ENCODE measurements at places on chromosomes 7 and 10.
A peak's percentile ranks its signal among the peaks of the same experiment; 100 is the strongest.

GRCh38 chr7:152424348-152425108 is 11.3 kb downstream of the KMT2C start:
- no peak for DNase-seq

- no peak for DNase-seq
Measured at GRCh38 chr10:90977162-90977854, 56.4 kb upstream of the ANKRD1 start.

DNA sequence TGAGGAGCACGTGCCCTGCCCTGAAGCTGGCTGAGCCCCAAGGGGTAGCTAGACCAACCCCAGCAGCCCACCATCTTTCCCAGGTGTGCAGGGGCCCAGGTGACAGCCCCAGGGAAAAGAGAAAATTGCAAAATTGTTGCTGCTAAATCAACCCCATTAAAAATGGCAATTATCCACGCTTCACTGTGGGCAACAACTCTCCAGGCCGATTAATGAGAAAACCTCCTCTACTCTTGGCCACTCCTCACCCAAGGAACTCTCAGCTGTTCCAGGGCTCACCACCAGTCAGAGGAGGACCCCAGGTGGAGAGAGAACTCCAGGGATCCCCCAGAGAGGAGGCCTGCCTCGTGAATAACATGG is 516.1 kb upstream of the MGMT start:
- DNase-seq = no peak

DNA sequence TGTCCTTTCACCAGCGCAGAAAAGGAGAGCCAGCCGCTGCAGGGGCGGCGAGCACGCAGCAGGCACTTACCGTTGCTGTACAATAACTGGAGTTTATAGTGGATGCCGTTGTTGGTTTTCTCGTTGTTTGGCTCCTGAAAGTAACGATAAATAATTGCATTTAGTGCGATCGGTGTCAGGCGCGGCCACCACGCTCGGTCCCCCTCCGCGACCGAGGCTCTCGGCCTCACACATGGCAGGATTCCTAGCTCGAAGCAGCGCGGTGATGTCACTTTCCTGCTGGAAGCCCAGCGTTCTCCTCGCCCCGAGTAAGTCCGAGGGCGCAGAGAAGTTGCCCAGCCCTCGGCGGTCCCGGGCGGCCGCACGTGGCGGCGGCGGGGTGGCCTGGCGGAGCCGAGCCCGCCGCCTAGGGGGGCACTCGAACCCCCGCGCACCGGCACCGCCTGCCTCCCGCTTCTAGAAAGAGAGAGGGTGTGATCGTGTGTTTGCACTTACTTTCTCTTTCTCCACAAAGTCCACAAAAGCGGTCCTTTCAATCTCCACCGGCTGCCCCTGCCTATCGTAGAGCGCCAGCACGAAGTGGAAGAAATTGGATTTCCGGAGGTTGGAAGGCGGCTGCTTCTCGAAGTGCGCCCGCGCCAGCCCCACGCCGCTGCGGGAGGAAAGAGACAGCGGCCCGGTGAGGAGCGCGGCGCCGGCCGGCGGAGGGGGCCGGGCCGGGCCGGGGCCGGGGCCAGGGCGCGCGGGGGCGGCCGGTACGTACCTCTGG is 1.0 kb downstream of the EBF3 start:
- DNase-seq = peak; percentile 44

DNA sequence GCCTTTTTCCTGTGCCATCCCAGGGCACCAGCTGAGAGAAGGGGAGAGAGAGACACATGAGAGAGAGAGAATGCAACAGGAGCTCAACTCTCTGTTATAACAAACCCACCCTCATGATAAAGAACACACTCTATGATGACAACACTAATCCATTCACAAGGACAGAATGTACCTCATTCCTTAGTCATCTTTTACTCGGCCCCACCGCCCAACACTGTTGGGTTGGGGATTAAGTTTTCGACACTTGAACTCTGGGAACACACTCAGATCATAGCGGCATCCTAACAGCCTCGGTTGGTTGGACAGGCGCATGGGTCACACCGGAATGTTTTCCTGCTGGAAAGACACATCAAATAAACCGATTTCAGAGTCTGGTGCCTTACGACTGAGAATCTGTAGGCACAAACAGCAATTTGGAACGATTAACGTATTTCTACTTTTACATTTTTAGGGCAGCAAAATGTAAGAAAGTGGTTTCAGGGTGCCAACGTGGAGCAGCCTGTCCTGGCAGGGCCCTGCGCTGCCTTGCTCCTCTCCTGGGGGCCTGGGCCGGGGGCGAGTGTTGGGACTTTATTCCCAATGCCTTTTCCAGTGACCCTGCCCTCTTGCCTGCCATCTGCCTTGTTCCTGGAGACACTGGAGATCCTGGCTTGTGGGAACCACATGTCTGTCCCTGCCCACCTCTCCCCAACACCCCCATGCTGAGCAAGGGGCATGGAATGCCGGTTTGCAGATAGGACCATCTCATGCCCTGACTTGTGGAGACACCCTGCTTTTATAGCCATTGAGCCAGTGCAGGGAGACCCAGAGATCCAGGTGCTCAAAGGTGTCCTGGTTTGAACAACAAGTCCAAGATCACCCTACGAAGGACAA is 287.0 kb downstream of the TCERG1L start:
- DNase-seq = no peak

GRCh38 chr10:98272656-98273055 is 4.7 kb upstream of the LOXL4 start:
- DNase-seq = no peak

DNA sequence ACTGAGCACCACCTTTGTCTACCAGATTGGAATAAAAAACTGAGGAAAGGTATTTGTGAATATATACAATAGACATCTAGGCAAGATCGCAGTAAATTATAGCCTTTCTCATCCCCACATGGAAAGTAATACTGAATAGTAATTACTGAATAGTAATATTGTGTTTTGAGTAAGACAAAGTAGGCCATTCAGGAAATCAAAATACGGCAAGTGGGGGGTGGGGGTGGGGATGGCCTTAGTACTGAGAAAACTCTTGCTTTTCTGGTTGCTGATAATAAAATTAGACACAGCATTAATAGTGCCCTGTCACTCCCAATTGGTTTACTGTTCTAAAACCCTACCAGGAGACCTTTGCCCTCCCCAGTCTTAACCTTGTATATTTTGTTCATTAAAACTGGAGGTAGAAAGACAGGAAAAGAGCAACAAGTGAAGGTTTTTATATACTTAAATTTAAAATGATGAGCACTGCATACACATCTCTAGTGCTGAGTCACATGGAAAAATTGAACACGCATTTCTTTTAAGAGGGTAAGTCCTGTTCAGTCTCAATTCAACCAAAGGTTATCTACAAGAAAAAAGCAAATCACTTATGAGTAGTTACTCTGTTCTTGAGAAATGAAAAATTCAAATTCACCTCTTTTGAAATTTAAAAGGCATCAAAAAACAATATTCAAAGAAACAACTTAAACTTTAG is 65.6 kb downstream of the IGF2BP3 start:
- no peak for DNase-seq

DNA sequence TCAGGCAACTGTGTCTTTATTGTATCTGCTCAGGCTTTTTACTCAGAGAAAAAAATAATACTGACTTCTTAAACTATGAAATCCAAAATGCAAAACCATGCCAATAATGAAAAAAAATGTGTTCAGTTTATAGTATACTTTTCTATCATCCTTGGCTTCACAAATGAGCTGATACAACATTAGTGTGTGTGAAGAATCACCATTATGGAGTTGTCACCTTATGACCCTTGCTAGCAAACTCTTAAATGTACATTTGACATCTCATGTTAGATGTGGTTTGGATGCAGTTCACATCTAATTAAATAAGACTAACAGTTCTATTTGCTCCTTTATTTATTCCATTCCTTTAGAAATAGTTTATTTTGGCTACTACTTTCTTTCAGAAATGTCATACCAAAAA is 4.2 kb upstream of the OR2A2 start:
- no peak for DNase-seq

DNA sequence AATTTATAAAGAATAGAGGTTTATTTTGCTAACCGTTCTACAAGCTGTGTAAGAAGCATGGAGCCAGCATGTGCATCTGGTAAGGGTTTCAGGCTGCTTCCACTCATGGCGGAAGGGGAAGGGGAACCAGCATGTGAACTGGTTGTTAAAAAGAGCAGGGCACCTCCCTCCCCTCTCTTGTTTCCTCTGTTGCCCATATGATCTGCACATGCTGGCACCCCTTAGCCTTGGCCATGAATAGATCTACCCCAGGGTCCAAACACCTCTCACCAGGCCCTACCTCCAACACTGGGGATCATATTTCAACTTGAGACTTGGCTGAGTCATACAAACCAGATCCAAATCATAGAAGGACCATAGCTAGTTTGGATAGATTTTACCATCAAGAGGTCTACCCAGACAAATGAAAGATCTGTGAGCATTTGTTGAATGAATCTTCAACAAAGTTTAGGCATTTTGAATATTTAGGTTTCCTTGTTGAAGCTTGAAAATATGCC is 36.0 kb upstream of the NRP1 start:
- DNase-seq = no peak

GRCh38 chr10:2925631-2926030 is 141.7 kb upstream of the PFKP start:
- no peak for DNase-seq

- peak; percentile 54 for DNase-seq
Measured at GRCh38 chr10:130045091-130045652, 65.5 kb downstream of the C10orf143 start.

GRCh38 chr7:78212476-78213060 is 414.0 kb downstream of the PHTF2 start:
- no peak for DNase-seq

DNA sequence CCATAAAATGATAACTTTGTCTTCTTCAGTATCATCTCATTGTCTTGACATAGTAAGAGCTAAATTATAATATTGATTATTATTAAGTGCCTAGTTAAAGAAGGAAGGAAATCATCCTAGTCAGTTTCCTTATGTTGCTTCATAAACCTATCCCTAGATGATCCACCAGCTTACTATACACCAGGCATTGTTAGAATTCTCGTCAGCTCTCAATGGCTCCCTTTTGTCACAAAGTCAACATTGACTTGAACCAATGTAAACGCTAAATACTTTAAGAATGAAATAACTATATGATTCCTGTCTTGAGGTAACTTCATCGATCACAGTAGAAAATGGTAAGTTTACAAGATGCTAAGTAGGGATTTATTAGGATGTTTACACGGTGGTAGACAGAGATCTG is 1162.9 kb downstream of the CNTNAP2 start:
- DNase-seq = no peak

GRCh38 chr7:152847386-152847908 is 87.9 kb downstream of the ACTR3B start:
- DNase-seq = no peak

DNA sequence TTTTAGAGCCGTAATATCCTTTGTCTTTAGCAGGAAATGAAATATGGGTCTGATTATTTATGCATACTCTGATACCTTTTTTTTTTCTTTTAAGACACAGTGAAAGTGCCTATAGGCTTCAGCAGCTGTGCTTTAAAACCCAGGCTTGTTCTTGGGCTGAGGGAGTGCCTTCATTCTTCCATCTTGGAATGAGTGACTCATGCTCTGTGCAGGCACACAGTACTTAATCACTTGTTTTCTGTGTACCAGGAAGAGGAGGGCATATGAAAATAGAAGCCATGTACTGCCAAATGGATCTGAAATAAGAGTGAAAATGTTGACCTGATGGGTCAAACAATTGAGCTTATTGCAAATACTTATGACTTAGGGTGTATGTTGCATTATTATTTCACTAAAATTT is 12.0 kb downstream of the INPP5F start:
- DNase-seq = no peak

DNA sequence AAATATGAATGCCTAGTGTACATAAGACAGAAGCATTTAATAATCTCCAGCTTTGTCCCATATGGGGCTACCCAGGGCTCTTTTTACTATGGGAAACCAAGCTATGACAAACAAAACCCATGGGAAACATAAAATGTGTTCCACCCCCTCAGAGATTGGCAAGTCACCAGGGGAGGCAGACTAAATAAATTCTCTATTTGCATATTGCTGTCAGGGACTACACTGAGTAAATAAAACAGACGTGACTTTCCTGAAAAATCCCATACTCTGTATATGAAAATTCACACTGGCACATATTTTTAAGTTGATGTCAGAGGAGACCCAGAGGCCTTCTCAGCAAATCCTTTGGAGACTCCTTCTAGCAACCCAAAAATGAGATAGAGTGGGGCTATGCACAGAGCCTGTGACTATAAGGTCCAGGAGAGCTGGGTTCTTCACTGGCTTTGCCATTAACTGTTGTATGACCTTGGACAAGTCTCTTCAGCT is 44.0 kb upstream of the HPSE2 start:
- DNase-seq = peak; percentile 90

DNA sequence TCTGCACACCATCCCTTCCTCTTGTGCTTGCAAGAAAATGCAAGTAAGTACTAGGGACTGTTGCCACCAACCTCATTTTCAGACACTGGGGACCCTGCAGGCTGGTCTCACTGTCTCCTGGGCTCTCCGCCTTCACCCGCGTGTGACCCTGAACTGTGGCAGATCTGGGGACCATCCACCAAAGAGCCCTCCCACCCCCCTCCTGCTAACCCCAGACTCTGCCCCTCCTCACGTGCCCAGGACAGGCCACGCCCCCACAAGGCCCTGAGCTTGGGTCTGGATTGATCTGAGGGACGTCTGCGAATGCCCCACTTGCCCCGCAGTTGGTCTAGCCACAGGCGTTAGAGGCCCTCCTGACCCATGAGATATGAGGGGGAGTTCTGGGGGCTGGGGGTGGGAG is 8.1 kb downstream of the CNPY1 start:
- no peak for DNase-seq

- peak; percentile 37 for DNase-seq
Measured at GRCh38 chr7:6375348-6376101, 72.2 kb downstream of the DAGLB start.

DNA sequence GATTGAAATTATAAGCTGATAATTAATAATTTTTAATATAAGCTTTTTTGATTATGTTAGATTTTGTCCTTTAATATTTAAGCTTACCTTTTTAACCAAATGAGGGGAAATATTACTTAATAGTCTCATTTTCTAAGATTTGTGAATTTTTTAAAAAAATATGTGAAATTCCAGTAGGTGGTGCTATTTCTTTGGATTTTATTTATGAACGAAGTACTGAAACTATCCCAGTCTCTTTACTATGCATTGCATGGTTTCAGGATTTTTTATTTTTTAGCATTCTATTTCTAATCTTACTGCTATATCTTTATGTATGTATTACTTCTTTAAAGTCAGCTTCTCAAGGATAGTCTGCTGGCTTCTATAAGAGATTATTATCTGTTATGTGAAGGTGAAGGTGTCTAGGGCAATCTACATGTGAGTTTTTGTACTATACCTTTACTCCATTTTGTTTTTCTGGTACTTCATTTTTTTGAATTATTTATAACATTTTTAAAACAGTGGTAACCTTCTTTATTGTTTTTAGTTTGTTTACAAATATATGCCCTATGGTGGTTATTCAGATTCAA is 78.3 kb downstream of the ATRNL1 start:
- peak; percentile 5 for DNase-seq

All from NCI-H526 (cell line).